ENCODE measurements at places on chromosomes 7 and 10.
A peak's percentile ranks its signal among the peaks of the same experiment; 100 is the strongest.

GRCh38 chr10:86536294-86536861 lies 14.8 kb upstream of the WAPL start:
- no peak for DNase-seq

GRCh38 chr7:50152486-50152885 lies 59.4 kb upstream of the ZPBP start:
- no peak for DNase-seq

DNA sequence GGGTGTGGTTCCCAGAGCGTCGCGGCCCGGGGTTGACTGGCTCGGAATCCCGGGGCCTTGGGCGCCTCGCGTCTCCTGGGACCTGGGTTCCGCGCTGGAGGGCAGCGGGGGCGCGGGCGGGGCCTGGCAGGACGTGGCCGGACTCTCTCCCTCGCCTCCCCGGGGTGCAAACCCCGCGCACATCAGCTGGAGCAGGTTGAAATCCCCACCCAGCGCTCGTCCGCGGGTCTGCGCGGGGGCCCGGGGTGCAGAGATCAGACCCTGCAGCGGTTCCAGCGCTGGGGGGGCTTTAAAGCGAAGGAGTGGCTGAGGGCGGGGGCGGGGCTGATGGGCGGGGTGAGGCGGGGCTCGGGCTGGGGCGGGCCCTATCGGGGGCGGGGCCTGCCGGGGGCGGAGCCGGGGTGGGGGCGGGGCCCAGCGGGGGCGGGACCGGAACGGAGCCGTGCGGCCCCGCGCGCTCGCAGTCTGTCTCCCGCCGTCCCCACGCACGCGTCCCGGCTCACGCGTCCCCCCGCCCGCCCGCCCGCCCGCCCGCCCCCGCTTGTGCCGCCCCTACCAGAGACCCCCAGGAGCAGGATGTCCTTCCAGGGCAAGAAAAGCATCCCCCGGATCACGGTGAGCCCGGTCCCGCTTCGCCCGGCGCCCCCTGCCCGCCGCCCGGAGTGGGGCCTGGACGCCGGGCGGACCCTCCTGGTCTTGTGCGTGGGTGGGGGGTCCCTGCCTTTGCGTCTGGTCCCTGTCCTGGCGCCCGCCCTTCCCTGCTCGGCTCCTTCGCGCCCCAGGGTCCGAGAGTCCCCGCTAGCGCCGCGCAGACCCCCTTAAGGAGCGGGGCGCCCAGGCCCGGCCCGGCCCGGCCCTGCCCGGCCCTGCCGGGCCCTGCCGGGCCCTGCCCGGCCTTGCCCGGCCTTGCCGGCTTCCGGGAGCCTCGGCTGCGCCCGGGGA lies at the start of gene DPYSL4:
Gene DPYSL4, plus strand, starts transcription at position 461 of the 942 bp plus-strand sequence. Its CDS starts 116 bp downstream, at position 577.
- peak; percentile 35 for DNase-seq

- peak; percentile 17 for DNase-seq
Measured at GRCh38 chr10:107557916-107558315, 393.4 kb upstream of the SORCS1 start.

GRCh38 chr7:80941208-80941758 lies 22.4 kb upstream of the SEMA3C start:
- peak; percentile 72 for DNase-seq

GRCh38 chr10:113853578-113854012 lies 287 bp downstream of the DCLRE1A start:
- peak; percentile 7 for DNase-seq

DNA sequence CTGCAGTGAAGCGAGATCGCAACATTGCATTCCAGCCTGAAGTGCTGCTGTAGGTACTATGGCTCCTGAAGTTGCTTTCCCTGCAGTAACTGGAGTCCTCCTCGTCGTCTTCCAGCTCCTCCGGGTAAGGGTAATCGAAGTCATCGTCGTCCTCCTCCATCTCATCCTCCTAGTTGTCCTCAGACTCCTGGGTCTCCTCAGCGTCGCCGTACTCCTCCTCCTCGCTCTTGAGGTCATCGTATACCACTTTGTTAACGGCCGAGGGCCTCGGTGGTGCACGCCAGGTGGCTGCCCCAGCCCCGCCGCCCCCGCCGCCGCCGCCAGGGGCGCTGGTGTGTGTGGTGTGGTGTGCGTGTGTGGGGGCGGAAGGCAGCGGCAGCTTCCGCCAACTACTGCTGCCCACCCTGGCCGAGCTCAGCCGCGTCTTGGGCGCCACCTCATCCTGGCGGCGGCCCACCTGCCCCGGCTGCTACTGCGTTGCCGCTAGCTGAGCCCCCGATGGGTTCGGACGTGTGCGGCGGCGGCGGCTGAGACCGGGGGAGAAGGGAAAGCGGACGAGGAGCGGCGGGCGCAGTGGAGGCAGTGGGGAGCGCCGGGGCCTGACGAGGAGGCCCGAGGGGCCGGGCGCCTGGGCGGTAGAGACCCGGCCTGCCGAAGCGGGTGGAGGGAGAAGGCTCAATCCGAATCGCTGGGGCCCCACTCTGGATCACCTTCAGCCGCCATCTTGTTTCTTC lies 11.8 kb upstream of the ACBD5 start:
- peak; percentile 68 for DNase-seq

GRCh38 chr7:75740846-75741497 lies 2.2 kb upstream of the HIP1 start:
- DNase-seq, result no peak

- DNase-seq, result no peak
Measured at GRCh38 chr10:96719850-96720421, 378 bp downstream of the PIK3AP1 start.

DNA sequence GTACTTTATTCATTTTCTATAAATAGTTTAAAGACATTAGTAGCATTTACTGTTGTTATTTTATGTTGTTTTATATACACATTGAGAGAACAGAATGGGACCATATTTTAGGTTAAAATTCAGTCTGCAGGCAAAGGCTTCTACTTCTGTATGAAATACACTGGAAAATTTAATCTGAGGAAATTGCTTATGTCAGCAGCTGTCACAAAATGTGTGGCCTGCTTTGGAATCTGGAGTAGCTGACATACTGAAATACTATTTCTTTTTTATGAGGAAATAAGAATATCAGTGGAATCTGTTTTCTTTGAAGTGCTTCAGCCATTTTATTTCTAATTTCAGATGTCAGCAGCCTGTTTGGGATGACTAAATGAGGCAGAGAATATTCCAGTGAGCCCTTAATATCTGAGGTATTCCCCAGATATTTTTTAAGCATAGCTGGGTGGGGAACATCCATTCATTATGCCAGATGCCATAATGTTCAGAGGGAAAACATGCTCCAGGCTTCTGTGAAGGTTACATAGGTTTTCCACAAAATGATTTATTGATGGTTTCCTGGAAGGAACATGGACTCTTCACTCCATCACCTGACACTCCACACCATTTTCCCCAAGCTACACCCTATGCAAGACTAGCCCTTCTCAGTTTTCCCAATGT lies 267.1 kb downstream of the ARL4A start:
- no peak for DNase-seq

- DNase-seq, result no peak
Measured at GRCh38 chr10:3963191-3963673, 178.2 kb upstream of the KLF6 start.

GRCh38 chr10:110372656-110373055 lies 67.9 kb upstream of the SMNDC1 start:
- peak; percentile 70 for DNase-seq

DNA sequence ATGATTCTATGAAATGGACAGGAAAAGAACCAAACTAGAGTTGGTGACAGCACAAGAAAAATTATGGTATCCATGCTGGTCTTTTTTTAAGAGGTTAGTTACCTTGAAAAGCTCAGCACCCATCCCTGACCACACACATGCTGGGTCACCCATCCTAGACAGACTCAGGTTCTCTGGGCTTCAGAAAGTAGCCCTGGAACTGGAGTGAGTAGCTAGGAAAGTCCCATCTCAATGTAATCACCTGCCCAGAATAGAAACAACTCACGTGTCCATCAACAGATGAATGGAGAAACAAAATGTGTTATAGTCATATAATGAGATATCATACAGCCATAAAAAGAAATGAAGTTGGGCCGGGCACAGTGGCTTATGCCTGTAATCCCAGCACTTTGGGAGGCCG lies 37.0 kb downstream of the GSDME start:
- DNase-seq, result no peak

DNA sequence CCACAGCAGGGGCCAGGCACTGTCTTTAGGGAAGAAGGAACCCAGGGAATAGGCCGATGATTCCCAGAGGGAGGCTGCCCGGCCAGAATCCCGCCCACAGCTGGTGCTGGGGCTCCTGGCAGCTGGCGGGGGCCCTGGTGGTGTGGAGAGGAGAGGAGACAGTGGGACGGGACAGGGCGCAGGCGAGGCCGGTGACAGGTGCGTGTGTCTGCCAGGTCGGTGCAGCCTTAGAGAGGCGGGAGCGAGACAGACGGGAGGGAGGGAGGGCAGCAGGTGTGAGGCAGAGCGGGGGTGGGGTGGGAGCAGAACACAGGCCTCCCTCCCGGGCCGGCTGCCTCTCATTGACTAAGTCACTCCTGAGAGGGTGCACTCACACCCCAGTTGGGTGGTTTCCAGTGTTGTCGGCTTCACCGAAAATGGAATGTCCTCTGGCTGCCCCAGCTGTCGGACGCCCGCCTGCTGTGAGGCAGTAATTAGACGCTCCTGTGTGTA lies 55.2 kb downstream of the ELFN1 start:
- peak; percentile 53 for DNase-seq

DNA sequence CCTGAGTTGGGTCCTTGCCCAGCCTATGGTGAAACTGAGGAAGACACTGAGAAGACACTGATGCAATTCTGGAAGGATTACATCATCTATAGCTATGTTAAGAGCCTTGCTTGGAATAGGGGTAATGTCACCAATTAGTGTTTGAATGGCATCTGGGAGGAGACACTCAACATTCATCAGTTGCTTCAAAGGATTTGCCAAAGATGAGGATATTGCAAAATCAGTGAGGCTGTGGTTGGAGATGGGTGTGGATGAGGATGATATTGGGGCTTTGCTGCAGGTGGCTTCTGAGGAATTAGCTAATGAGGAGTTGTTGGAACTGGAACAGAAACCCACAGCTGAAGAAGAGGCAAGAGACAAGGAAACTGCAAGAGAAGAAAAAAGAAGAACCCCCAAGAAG lies 146.7 kb upstream of the SP4 start:
- DNase-seq, result no peak

DNA sequence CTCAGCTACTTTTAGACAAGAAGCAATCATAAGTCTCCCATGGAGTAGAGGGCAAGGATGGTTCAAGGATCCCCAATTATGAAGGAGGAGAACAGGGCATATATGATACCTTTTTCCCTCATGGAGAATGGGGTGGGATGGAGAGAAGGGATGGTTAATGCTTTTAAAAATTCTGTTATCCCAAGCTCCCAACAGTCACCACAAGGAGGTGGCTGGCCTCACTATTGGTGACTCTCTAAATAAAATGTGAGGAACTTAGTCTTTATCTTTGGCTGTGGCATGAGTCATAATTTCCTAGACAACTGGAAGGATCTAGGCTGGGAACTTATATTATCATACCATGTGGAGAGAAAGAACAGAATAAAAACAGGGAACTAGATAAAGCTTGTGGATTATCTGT lies 297.0 kb downstream of the PHTF2 start:
- peak; percentile 79 for DNase-seq

DNA sequence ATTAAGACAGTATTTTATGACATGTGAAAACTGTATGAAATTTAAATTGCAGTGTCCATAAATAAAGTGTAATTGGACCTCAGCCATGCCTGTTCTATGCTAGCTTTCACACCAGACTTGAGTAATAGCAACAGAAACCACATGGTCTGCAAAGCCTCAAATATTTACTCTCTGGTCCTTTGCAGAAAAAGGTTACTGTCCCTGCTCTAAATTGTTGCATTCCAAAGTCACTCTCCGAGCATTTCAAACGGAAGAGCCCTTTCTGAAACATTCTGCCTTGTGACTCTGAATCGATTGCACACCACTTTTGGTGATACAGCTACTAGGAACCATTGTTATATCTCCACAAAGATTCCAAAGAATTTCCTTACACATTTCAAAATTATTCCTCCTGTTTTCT lies 81.0 kb upstream of the STK17A start:
- peak; percentile 84 for DNase-seq

GRCh38 chr7:106071999-106072714 lies 40.0 kb downstream of the SYPL1 start:
- DNase-seq, result no peak

DNA sequence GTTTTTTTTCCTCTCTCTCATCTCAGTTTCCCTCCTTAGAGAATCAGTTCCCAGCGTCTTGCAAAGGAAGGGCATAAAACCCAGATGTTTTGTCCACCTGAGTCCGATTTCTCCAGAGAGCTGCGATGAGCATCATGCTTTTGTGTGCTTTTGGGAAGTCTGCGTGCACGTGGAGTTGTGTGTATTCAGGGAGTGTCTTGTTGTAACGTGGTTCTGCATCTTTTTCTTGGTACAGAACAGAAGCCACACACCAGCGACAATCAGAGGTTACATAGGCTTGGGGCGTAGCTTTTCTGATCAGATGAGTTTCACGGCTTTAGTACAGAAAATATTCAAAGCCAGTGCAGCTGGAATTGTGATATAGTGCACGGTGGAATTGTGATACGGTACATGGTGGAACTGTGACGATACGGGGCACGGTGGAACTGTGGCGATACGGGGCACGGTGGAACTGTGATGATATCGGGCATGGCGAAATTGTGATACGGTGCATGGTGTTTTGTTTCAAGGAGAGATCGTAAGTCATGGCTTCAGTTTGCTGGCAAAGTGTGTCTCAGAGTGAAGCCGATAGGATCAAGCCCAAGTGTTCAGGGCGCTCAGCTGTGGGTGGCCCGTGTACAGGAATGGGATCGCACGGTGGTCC lies 32.8 kb downstream of the FOXK1 start:
- DNase-seq, result no peak

GRCh38 chr7:33986951-33987947 lies 81.9 kb downstream of the BMPER start:
- DNase-seq, result peak; percentile 100

GRCh38 chr7:50202052-50202555 lies 102.4 kb upstream of the IKZF1 start:
- no peak for DNase-seq

GRCh38 chr10:60042262-60042661 lies 135.9 kb upstream of the CCDC6 start:
- DNase-seq, result no peak

DNA sequence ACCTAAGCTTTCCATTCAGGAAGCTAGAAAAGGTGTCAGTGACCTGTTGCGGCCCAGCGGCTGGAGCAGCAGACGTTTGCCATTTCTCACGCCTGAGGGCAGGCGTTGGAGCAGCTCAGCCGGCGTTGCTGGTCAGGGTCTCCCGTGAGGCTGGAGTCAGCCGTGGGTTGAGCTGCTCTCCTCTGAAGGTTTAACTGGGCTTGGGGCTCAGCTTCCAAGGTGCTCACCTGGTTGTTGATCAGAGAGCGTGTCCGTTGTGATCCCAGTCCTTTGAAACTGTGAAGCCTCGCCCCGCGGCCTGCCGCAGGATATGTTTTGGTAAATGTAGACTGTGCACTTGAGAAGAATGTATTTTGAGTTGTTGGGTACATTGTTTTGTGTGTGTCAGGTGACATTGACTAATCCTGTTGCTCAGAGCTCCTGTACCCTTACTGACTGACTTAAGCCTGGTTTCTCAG lies 20.6 kb upstream of the PWWP2B start:
- DNase-seq, result no peak

- no peak for DNase-seq
Measured at GRCh38 chr10:64813391-64813790, 1292.2 kb downstream of the REEP3 start.
